Cortex of kidney (tissue), 1 donor: ENCODE measurements at places on chromosomes 16 and 17.

- DNase-seq = no peak
These were observed 34.9 kb downstream of the ARHGAP17 start for GRCh38 chr16:24980077-24980793.

- no peak for DNase-seq
These were observed 3.4 kb upstream of the MEFV start for GRCh38 chr16:3259836-3260235.

DNA sequence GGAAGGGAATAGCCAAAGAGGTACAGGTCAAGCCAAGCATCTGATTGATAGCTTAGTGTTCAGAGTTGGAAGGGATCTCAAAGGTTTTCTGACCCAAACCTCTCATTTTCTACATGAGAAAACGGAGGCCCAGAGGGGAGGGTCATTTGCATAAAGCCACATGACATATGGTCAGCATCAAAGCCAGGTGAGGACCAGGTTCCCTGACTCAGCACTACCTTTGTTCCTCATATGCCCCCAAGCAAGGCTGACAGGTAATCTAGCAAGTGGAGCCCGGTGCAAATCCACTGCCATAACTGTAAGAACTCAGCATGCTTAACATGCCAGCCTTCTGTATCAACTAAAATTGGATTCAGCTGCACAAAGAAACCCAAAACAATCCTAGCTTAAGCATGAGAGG, 28.2 kb upstream of the CCL1 start:
- DNase-seq = no peak

GRCh38 chr17:78329263-78330059, 30.4 kb downstream of the SOCS3 start:
- DNase-seq = no peak

- no peak for DNase-seq
These were observed 100.2 kb downstream of the SYCE1L start for GRCh38 chr16:77299395-77299794.

GRCh38 chr17:76987486-76988093, 119.4 kb downstream of the MGAT5B start:
- no peak for DNase-seq

- DNase-seq = no peak
These were observed 43.1 kb upstream of the ITGA2B start for GRCh38 chr17:44432254-44433157.

DNA sequence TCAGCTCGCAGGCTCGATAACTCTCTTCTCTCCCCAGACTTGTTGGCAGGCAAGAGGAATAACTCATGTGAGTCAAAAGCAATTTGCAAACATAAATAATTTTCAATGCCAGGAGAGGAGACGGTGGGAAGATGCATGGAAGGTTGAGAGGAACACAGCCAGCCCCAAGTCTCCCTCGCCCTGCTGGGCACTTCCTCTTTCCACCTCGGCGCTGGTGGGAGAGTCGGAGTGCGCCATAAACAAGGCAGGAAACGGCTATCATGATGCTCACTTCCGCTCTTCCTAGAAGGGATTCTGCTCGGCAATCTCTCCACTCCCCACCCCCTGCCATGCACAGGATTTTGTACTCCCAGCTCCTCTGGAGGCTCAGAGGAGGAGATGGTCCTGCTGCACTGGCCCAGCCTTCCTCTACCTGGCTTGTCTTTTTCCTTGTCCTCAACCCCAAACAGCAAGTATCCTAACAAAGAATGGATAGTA, 13.0 kb downstream of the CBX4 start:
- DNase-seq = no peak

DNA sequence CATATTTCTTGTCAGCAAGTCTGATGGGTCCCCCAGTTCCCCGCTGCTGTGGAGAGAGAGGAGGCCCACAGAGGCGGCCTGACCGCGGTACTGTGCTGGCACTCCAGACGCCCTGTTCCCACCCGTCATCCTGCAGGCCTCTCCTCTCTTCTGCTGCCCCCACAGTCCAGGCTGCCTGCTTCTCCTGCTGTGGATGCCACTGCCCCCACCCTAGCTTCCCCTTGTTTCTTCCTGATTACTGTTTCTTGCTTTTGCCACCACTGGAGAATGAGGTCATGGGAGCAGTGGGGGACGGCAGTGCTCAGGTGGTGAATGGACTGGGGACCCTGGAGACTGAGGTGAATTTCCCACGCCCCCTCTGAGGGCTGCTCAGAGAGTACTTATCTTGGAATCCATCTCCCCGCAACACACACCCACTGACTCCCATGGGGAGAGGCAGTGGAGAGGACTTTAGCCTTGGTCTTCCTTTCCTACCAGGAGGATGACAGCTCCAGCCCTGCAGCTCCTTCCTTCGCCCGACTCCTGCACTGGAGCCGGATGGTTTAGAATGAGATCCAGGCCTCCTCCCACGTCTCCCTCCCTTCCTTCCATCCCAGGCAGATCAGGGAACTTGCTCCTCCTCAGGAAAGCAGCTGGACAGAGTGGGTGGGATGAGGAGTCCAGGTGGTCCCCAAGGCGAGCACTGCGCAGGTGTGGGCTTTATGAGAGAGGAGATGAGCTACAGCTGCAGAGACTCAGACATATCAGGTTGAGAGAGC, 60.4 kb downstream of the PLXDC1 start:
- DNase-seq = no peak

DNA sequence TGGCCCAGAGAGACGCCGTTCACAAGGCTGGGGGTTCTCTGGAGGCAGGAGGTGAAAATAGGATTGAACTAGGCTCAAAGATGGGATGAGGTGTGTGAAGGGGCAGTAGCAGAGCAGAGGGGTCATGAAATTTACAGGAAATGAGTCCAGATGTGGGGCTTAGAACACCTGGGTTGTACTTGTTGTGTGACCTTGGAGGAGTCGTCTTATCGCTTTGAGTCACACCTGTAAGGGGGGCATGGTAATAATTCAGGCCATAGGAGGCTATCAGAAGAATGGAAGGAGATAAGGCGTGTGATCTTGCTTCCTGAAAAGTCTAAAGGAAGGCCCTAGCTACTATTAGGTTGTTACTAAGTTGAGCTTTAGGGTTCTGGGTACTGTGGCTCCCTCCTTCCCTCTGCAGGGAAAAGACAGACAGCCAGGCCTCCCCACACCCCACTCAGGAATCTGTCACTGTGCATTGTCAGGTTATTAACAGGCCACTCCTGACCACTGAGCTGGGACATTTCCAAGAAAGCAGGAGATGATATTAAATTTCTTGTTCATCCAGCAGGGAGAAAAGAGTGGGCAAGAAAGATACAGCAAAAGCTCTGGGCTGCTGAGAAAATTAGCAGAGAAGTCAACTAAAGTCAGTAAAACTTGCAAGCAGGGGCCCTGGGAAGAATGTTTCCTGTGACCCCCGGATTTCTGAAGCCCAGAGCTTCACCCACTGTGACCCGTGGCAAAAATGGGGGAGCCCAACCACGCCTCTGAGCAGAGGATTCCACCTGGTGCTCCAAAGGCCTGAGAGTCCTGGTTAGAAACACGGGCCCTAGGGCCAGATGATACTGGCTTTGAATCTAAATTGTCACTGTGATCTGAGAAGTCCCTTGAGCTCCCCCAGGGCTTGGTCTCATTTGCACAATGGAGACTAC, 6.0 kb upstream of the CDC42EP4 start:
- DNase-seq = no peak

- no peak for DNase-seq
These were observed 98.6 kb downstream of the USP22 start for GRCh38 chr17:20944014-20944865.

GRCh38 chr16:15542261-15542660, 100.7 kb downstream of the MARF1 start:
- no peak for DNase-seq

GRCh38 chr17:35804658-35805192, 4.6 kb upstream of the TAF15 start:
- no peak for DNase-seq

GRCh38 chr17:76481071-76481655, 13.8 kb downstream of the AANAT start:
- DNase-seq = no peak

- no peak for DNase-seq
These were observed 45.2 kb downstream of the CMTM3 start for GRCh38 chr16:66649636-66650205.

DNA sequence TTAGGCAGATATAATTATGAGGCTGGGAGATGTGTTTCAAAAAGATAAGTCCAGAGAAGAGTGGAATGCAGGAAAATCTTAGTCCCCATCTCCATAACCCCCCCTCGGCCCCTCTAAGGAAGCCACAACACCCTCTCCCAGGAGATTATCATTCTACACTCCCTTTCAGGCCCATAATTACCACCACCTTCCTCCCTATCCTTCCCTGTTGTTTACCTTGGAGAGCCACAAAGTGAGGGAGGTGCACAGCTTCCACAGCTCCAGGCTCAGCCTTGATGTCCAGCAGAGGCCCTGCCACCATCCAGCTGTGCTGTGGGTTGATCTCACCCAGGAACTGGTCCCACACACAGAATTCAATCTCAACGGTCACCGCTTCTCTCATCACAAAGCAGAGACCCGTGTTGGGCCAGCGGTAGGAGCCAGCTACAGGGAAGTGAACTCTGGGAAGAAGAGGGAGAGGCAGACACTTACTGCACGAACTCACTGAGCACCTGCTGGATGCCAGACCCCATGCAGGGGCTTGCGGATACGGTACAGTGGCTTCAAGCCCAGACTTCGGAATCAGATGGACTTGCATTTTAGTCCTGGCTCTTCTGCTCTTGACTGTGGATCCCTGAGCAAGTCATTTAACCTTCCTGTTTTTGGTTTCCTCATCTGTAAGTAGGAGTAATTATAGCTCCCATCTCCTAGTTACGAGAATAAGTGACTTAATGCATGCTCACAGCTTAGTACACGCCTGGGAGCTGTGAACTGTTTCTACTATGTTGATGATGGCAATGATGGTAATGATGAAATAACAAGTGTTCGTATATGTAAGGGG, 44.1 kb downstream of the MIS12 start:
- DNase-seq = no peak

- no peak for DNase-seq
These were observed 825.4 kb downstream of the KCNJ18 start for GRCh38 chr17:22517716-22518115.
